ENCODE measurements at places on chromosomes 3 and 15.

DNA sequence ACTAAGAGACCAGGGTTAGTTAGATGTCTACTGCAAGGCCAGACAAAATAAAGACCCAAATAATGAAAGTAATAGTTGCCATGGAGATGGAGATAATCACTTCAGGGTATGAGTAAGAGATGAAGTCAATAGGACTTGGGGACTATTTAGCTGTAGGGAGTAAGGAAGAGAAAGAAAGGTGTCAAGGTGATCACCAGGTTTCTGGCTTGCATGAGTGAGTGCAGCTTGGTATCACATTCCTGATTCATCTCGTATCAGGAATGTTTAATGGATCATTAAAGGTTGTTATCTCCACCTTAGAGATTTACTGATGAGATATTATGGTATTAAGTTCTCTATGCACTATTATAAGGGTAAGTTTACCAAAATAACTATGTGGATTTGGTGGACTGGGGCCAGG, 357.4 kb upstream of the ATP11B start:
- no peak for DNase-seq

DNA sequence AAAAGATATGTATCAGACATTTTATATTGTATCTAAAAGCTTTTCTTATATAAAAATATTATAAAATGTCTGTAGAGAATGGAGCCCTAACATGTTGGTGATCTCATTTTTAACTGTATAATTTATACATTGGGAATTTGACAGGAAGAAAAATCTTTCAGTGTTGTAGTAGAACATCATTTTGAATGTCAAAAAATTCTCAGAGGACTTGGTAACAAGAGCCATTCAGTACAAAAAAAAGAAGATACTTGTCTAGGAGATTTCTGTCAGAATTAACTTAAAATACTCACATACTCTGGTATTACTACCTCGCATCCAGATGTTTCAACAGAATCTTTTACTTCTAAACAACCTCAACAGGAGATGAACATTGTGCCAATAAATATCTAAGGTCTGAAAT, 1277.9 kb downstream of the ROBO2 start:
- DNase-seq: no peak

- DNase-seq: no peak
These were observed 5.3 kb downstream of the FOXP1 start for GRCh38 chr3:71578054-71578751.

DNA sequence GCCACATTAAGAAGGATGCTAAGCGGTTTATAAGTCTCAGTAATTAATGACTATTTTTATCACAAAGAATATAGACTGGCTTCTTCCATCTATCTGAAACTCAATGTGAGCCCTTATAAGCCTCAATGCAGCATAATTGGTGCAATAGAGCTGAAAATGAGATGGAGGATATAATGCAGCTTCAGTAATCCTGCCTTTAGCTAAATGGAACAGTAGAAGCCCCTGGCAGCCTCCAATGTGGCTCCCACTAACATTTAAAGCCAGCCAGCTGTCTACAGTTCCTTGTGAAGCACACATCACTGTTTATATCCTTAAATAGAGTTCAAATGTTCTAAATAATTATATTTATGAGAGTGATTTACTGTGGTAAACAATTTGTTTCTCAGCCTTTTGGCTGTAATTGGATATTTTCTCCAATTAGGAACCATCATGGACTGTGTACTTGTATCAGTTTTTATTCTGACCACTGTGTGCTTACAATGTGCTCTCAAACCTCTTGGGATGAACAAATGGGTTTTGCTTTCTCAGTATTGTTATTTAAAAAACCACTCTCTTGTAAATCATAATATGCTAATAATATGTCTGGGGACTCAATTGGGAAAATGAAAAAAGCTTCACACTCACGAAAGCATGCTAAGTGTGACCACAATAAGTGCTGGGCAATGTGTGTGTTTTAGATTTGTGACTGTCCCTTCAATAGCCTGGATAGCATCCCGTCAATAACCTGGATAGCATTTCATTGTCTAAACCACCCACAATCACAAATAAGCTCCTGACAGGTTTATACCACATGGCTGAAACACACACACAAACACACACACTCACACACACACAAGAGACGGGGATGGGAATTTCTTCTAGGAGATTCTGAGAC, 366.6 kb downstream of the GBE1 start:
- DNase-seq: peak; percentile 22

- DNase-seq: no peak
These were observed 29.9 kb upstream of the CCDC80 start for GRCh38 chr3:112670824-112671223.

DNA sequence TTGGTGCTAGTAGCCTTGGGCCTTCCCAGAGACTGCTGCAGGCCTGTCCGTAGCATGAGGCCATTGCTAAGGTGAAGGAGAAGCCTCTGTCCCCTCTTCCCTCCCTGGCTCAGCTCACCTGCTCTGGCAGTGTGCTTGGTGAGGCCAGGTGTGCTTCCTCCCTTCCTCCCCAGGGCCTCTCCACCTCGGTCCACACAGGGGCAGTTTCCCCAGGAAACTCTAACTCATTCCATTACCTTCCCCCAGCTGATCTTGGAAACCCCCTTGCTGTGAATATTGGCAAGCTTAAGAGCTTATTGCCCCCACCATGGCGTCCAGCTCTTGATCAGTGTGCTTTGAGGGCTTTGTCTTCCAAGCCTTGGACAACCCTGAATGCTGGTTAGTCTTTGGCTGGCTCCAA, 52.7 kb downstream of the ZNF445 start:
- DNase-seq: no peak

GRCh38 chr3:61414456-61414855, 146.9 kb upstream of the PTPRG start:
- no peak for DNase-seq

- no peak for DNase-seq
These were observed 214.6 kb upstream of the MDFIC2 start for GRCh38 chr3:70527026-70527425.

DNA sequence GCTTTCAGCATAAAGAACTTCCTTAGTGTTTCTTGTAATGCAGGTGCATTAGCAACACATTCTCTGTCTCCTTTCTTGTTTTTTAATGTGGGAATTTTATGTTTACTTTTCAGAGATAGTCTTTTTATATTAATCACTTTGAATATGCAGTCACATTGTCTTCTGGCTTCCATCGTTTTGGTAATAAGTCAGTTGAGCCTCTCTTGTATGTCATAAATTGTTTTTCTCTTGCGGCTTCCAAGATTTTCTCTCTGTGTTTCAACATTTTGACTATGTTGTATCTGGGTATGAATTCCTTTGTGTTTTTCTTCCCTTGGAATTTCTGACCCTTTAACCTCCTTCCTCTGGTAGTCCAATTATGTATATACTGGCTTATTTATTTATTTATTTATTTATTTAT, 25.3 kb downstream of the GABRG3 start:
- no peak for DNase-seq

DNA sequence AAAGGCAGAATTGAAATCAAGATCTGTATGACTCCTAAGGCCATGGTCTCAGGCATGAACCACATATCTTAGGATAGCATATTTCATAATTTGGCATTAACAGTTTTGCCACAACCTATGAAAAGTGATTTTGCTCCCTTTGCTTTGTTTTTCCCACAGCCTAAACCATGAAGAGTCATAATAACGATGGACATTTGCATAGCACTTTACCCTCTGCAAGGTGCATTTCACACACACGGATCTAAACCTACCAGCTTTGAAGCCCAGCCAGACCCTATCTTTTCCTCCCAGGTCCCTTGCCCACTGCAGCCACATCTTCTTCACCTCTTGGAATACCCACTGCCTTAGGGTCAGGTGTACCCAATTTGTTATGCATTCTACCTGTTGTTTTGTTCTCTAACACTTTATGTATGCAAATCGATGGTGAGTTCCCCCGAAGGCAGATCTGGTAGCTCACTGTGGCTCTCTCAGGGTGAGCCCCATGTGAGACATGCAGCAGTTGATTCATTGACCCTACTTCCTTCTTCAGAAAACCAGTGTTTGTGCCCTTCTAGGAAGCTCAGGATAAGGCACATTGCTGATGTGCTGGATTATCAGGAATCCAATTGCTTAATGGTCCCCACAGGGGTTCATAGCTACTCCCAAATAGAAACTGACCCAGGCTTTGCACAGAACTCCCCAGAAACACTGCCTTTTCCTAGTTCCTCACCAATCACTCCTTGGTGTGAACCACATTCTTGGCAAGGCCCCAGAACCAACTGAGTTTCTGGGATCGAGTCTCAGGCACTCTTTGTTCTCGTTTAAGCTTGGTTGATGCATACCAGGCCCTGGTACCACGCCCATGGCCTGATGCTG, 8.7 kb downstream of the ARHGAP31 start:
- no peak for DNase-seq

GRCh38 chr15:41572866-41573265, 13.9 kb downstream of the TYRO3 start:
- no peak for DNase-seq

DNA sequence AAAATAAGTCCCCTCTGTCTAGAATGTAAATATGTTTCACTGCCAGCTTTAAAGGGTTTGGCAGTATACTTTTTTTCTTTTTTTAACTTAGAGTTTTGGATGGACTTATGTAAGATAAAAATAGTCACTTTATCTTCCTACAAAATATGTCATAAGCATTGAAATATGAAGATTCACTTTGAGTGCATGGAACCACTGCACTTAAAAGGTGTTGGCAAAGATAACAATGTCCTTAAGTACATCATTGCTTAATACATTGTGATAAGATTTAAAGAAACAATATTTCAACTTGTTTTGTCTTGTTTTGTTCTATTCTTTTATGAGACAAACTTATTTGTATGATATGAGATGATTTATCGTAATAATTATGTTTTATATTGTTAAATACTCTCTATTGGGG, 66.3 kb upstream of the NAALADL2 start:
- no peak for DNase-seq

DNA sequence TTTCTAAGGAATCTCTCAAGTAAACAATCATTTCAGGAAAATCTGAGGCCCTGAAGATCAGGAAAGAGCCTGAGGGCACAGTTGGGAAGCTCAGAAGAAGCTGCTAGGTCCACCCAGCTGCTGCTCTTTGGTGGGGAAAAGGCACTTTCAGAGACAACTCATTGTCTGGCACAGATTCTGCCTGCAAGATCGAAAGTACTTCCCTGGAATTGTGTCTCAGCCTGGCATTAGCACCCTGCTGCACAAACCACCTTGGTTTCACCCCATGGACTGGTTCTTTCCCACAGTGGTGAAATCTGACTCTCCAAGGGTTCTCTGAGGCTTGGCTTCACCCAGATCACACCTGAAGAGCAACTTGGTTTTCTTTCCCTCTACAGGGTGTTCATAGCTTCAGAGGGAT, 18.7 kb downstream of the THRB start:
- no peak for DNase-seq

DNA sequence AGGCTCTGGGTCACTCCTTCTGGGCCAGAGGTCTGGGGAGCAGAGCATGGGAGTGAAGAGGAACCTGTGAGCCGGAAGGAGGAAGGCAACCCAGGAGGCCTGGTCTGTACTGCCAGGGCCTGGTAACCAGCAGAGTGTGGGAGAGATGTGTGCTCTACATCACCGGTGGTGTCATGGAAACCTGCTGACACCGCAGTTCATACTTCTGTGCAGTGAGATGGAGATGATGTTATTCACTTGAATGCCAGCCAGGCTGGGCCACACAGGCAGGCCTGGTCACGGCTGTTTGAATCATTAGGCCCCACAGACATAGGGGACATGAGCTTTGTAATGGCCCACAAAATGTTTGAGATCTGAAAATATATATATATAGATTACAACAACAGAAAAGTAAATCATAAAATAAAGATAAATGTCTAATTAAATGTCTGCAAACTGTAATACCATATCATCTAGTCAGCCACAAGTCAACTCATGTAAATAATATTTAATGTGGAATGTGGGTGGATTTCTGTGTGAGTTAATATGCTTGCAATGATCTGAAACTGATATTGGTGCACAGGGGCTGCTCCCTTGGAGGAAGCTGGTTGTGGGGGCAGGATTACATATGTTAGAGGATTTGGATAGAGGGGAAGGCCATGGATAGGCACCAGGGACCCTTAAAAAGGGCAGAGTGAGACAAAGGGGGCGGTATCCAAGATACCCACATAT, 108.5 kb upstream of the PFN2 start:
- DNase-seq: no peak

DNA sequence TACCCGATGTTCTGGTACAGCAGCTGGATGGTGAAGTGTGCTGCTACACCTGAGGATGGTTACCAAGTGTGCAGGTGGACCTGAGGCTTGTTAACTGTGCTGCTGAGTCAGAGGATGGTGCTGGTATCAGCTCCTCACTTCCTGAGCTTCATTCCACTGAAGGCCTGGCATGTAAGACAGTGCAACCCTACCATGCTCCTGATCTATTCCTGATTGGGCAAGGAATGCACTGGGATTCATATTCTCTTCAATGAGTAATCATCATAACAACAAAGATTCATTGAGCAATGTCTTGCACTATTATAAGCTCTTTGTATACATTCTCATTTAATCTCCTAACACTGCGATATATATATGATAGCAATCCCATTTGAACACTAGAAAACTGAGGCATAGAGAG, 62.9 kb upstream of the THSD4 start:
- no peak for DNase-seq

DNA sequence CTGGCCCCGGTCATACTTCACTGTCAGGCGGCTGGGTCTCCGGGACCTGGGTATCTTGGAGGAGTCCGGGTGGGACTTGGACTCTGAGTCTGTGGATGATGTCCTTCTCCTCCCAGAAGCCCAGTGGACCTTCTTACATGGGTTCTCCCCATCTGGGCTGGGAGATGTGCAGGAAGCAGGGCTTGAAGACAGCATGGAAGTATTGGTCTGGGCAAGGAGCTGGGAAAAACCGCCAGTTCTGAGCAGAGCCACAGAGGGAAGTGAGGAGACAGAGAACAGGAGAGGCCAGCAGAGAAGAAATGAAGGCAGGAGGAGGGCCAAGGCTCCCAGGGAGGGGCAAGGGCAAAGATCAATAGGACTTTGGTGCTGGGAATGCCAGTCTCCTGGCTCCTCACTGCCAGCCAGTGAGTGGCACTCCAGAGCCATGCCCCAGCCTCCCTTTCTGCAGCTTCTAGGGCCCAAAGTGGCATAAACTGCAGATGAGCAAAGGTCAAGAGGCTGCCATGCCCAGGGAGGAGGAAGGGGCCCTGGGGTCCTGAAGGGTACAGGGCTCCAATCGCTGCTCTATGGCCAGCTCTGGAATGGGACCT, at the start of gene PPP1R14D:
PPP1R14D (minus strand) TSS at position 262 of the 590 bp plus-strand sequence; CDS start at position 195, 67 bp downstream.
- no peak for DNase-seq

- DNase-seq: no peak
These were observed 310.3 kb downstream of the FGF12 start for GRCh38 chr3:192417017-192417416.

GRCh38 chr15:69929905-69930630, 167.6 kb downstream of the TLE3 start:
- DNase-seq: no peak

GRCh38 chr3:54951405-54951804, 23.5 kb upstream of the LRTM1 start:
- no peak for DNase-seq

Data from D721Med (cell line).